ENCODE measurements at places on chromosomes 6 and 20.

- no peak for DNase-seq
Observed at GRCh38 chr6:52955871-52956270, 39.2 kb downstream of the GSTA4 start.

- no peak for DNase-seq
Observed at GRCh38 chr6:118860880-118861279, 33.1 kb upstream of the ASF1A start.

DNA sequence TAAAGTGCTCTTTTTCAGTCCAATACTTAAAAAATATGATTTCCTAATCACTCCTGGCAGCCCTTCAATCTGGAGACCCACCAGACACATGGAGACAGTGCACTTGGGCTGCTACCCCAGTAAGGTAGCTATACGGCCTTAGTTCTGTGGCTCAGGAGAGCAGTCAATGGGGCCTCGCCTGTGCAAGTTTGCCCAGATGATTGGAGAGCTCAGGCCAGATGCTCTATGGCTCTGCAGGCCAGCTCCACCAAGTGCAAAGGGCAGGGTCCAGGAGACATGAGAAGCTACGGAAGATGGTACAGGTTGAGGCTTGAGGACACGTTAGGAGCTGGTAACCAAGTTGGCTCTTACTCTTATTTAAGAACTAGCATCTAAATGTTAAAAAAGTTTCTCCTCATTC, 30.7 kb downstream of the STK38 start:
- no peak for DNase-seq

DNA sequence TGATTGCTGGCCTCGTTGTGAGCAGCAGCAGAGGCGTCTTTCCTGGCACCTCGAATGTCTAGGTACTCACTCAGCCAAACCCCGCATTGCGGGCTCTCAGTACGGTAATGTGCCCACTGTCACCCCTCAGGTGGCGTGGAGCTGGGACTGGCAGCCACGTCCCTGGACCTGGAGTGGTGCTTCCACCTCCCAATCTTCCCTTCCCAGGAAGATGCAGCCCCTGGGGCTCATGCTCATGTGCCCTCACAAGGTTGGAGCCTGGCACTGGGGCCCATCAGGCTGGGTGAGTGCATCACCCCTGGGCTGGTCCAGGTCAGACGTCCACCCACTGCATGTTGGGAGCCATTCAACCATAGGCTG, 75.7 kb downstream of the TCP11 start:
- DNase-seq: no peak

All from Daoy (cell line).